ENCODE measurements at places on chromosomes 7 and 10. TPM values are rescaled to one million over a fixed set of nuclear protein-coding genes. Genes with fewer than 3 reads are reported as not detected.

- DNase-seq, result no peak
Measured at GRCh38 chr10:13528875-13529713, at the start of gene BEND7. BEND7 (minus strand) TSS chr10:13529014; CDS start chr10:13528533, 481 bp downstream.

- no peak for DNase-seq
Measured at GRCh38 chr10:70540789-70541360, 61.7 kb downstream of the PRF1 start.

GRCh38 chr7:137846549-137846826 is 286 bp downstream of the DGKI start:
- DNase-seq, result no peak

DNA sequence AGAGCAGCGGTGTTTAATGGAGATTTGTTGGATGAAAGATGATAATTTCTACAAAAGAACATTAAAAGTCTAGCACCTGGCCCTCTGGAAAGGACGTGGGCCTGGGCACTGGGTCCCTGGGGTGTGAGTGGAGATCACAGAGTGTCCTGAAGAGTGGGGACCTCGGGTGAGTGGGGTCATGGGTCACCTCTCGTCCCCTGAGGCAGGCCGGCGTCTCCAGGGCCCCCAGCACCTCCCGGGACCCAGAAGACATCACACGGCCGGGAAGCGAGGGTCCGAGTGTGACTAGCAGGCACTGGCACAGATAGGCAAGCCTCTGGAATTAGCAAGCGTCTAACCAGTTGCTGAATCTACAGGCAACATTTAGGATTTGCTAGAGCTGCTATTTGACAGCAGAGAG is 257.2 kb downstream of the MAD1L1 start:
- peak; percentile 59 for DNase-seq

GRCh38 chr7:28267012-28267411 is 86.4 kb upstream of the JAZF1 start:
- no peak for DNase-seq

- no peak for DNase-seq
Measured at GRCh38 chr7:78134256-78134655, 335.7 kb downstream of the PHTF2 start.

Gene MYL10
- not detected for total RNA-seq

Gene RBP3
- total RNA-seq, result not detected

Gene NKX1-2
- total RNA-seq, result not detected

Gene BAIAP2L1
- 1.6 TPM for total RNA-seq
